ENCODE measurements at places on chromosomes 3 and 15. TPM values are rescaled to one million over a fixed set of nuclear protein-coding genes. Genes with fewer than 3 reads are reported as not detected.

GRCh38 chr3:190281308-190282051 is 40.8 kb downstream of the CLDN1 start:
- DNase-seq: no peak

DNA sequence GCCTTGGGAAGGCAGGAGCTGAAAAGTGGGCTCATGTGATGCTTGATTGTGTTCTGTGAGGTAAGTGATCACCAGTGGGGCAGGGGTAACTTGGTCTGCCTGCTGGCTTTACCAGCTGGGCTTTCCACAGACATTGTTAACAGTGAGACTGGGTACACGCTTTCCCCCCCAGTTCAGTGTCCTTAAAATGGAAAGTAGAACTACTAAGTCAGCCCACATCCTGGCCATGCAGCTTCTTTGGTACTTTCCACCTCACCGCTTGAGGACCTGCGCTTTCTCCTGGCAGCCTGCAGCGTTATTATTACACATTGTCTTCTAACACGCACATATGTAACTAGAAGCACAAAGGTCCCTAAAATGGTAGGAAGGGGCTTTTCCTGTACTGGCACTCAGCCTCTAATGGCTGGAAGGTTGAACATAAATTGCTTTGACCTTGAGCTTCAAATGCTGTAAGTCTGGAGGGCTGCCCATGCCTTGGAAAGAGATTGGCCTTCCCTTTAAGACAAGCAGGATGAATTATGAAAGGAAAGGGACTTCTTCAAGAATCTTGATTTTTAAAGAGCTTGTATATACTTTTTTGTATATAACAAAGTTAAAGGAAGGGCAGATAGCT is 216.1 kb upstream of the ROPN1 start:
- no peak for DNase-seq

Gene PLCH1
- total RNA-seq: 0.09 TPM

DNA sequence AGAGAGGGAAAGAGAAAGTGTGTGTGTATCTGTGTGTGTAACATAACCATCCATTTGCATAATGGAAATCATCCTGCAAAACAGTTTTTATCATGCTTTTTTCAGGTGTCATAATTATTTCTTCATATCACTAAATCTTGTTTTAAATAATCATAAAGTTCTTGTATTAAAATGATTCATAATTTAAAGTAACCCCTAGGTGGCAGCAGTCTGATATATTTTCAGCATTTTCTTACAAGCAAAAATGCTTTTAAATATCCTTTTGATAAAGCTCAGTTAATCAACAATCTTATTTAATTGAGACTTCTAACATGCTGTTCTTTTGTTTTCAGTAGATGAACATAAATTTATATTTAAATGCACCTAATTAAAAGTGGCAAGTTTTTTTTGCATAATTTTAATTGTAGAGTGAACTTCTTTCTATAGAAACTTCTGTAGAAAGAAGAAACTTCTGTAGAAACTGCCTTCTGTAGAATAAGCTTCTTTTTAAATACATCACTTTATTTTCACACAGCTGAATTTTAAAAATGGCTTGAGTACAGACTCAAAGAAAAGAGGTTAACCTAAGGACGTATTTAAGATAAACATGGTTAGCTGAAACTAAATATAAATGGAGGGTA is 72.5 kb downstream of the OPA1 start:
- DNase-seq: no peak

DNA sequence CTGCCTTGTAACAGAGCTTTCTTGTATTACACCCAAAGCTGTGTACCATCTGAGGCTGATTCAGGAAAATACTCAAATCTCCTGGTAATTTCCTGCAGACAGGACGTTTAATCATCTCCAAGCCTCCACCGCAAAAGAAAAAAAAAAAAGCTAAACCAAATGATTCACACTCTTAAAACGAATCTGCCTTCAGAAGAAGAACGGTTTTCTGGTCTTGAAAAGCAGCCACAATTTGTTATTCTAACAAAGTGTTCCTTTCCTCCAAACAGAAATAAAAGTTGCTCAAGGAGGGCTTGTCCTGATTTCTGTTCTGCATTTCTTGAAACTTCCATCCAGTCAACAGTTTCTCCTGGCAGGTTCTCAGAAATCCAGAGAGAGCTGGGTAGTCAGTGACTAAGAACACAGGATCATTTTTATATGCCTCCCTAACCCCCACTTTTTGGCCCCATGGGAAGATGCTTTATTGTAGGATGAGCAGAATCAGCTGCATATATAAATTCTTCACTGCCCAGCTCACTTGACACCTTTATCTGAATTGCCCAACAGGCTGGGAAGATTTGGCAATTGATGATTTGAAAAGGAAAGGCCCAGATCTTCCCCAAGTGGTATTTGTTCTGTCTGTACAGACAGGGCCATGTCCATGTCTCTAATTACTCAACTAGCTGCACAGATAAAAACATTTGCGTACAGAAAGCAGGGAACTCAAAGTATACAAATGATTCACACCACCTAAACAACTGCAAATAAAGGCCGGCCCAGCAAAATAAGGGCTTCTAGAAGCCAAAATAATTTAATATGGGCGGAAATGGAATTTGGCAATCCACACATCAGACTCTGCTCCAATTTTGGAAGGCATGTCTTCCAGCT is 41.0 kb upstream of the PRICKLE2 start:
- DNase-seq: no peak

- DNase-seq: no peak
These were observed 5.3 kb downstream of the MAP2K5 start for GRCh38 chr15:67547836-67548235.

- no peak for DNase-seq
These were observed 12.8 kb downstream of the ELL3 start for GRCh38 chr15:43763819-43764446.

- DNase-seq: no peak
These were observed 882 bp downstream of the GXYLT2 start for GRCh38 chr3:72888546-72889309.

Gene ESYT3
- total RNA-seq: 0.09 TPM

GRCh38 chr3:99640214-99640851 is 1.9 kb downstream of the COL8A1 start:
- no peak for DNase-seq

Gene IFT122
- 15.7 TPM for total RNA-seq

Gene LMAN1L
- total RNA-seq: 0.32 TPM

- no peak for DNase-seq
These were observed 283.8 kb upstream of the ROBO1 start for GRCh38 chr3:80051602-80051962.

- DNase-seq: no peak
These were observed 2.2 kb upstream of the SLC12A8 start for GRCh38 chr3:125214738-125215137.

GRCh38 chr15:65980824-65981456 is 111.6 kb downstream of the RAB11A start:
- no peak for DNase-seq

- DNase-seq: no peak
These were observed 12.6 kb downstream of the RBMS3 start for GRCh38 chr3:29293421-29293820.

- DNase-seq: no peak
These were observed 48.8 kb upstream of the PRTG start for GRCh38 chr15:55791551-55792400.

DNA sequence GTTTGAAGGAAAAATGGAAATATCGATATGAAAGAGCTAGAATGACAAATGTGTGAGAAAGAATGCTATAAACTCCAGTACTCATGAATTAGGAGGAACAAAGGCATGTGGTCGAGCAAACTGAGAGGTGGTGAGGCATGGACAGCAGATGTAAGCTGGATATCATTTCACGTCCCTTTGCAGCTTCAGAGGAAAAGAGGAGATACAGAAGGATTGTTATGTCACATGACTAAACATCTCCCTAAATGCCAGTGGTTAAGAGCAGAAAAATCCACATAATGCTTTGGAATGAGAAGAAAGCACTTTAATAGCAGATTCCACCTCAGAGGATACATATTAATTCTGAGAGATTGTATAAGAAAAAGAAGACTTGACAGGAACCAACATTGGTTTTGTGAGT is 248.7 kb downstream of the ZIC4 start:
- no peak for DNase-seq

Gene CDAN1
- total RNA-seq: 24.2 TPM

DNA sequence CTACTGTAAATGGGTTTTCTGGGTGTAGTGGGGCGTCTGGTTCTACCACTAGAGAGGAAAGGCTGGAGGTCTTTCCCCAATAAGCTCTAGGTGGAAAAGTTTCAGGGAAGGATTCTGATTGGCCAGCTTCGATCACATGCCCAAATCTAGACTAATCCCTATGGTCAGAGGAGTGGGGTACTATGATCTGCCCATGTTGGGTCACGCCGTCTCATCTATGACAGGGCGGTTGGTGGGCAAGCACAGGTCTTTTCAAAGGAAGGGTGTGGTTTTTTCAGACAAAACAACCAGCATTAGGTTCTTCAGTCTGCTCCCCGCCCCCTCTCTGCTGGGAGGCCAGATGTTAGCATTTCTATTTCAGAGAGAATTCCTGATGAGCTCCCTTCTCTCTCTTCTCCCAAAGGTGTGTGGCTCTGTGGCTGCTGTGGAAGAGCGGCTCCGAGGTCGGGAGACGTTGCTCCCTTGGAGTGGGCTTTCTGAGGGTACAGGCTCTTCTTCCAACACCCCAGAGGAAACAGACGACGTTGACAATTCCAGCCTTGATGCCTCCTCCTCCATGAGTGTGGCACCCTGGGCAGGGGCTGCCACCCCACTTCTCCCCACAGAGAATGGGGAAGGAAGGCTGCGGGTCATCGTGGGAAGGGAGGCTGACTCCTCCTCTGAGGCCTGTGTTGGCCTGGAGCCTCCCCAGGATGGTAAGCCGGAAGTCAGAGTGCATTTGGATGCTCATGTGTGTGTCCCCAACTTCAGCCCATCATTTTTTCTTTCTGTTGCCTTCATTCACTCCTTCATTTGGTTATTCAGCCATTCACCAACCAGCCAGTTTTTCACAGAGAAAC is 9.7 kb upstream of the TATDN2 start:
- peak; percentile 61 for DNase-seq

GRCh38 chr3:7075117-7075516 is 214.2 kb downstream of the GRM7 start:
- DNase-seq: no peak

Gene MYH15
- total RNA-seq: 0.09 TPM

Gene TPRA1
- total RNA-seq: 37.1 TPM

DNA sequence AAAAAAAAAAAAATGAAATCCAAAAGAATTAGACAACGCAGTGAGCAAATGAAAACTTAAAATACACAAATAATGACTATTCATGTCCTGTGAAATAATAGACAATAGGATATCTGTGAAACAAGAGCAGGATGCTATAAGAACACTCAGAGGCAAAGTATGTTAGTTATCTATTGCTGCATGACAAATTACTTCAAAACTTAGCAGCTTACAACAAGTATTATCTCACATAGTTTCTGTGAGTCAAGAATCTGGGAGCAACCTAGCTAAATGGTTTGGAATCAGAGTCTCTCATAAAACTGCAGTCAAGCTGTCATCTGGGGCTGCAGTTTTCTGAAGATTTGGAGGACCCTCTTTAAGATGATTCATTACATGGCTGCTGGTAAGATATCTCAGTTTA is 36.5 kb upstream of the ZMAT3 start:
- no peak for DNase-seq

GRCh38 chr15:83322061-83322460 is 37.6 kb upstream of the BNC1 start:
- no peak for DNase-seq

Gene SUSD5
- total RNA-seq: not detected

- DNase-seq: no peak
These were observed 35.5 kb downstream of the ARRDC4 start for GRCh38 chr15:97995881-97996603.

DNA sequence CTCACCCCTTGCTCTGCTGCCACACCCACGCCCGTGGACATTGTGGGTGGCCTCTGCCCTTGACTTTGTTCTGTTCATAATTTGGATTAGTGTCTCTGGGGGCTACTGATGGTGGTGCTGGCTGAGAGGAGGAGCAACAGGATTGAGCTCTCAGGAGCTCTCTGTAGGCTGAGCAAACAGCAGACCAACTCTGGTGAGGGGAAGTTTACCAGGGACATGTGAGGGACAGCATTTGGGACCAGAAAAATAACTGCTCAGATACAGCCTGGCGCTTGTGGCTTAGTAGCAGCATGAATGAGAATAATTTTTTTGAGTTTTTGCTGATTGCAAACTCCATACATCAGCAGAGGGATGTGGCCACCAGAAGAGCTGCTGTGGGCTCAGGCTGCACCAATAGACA is 14.8 kb downstream of the PPCDC start:
- no peak for DNase-seq

Gene UROC1
- not detected for total RNA-seq

DNA sequence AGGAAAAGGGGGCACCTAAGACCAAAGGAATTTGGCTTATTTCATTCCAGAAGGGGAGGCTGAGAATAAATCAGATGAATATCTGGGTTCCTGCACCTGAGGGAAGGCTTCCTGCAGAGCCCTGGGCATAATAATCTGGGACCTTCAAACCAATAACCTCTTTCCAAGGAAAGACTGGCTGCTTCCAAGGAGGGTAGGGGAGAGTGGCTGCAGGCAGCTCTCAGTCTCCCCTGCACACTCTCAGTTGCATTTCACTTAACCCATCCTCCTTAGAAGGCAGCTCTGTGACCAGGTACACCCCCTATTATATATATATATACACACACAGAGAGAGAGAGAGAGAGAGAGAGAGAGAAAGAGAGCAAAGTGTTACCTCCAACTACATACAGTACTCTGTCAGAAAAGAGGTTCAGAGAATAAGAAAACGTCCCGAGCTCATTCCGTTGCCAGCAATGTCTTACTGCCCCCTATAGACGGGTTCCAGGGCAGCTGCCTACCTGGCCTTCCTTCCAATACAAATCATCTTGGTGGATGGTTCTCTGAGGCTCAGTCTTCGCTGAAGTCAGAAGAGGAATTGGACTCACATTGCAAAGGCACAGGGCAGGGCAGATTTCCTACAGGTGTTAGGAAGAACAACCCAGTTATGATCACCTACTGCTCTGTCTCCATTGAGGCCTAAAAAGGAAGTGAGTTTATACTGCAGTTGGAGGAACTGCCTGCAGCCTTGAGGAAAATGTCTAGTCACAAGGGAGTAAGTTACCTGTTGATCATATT is 26.1 kb downstream of the CAPN3 start:
- no peak for DNase-seq

Gene AGTR1
- not detected for total RNA-seq

GRCh38 chr15:48609486-48609885 is 36.0 kb downstream of the FBN1 start:
- no peak for DNase-seq

DNA sequence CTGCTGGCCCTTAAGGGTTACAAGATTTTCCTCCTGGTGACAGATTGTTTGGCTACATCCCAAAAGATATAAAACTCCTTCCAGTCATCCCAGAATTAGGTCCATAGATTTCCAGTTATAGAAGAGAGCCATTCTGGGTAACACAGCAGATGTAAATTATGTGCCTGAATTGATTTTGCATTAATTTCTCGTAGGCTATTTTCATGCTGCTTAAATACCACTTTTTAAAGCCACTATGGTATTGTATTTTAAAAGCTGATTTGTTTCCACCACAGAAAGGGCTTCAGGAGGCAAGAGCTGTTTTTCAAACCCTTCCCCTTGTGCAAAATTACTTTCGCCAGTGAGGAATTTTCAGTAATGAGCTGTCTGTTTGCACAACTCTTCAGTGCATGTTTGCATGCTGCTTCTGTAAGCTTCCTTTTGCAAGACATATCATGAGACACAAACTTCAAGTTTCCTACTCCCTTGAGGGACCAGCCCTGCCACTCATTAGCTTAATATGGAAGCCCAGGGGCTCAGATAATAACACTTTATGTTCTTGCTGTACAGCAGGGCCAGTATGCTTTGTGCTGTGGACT is 105.4 kb upstream of the TNIK start:
- no peak for DNase-seq
